ENCODE measurements at places on chromosomes 1 and 21. TPM values are rescaled to one million over a fixed set of nuclear protein-coding genes. Genes with fewer than 3 reads are reported as not detected.

OXCT2 gene
- polyA plus RNA-seq: 0.56 TPM

FCRLA gene
- not detected for polyA plus RNA-seq

HSPB7 gene
- polyA plus RNA-seq: 4.9 TPM

DRAXIN gene
- polyA plus RNA-seq: 1.4 TPM

GBP7 gene
- polyA plus RNA-seq: 0.20 TPM

PLA2G2C gene
- 0.12 TPM for polyA plus RNA-seq

RGS13 gene
- polyA plus RNA-seq: not detected

DNA sequence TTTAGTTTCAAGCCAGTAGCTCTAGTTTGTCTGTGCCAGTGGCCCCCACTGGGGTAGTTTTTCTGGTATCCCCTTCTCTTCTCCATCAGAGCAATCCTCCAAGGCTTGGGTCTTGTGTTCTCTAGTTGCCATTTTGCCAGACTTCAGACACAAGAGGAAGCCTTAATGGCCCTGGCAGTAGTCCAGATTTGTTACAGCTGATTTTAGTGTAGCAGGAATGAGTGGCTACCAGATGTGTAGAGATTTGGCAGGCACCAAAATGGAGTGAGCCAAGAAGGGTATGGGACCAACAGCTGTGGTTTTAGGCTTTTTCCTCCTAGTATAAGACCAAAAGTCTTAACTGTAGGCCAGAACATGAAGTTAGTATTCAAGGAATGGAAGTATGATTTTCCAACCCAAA, 56.8 kb downstream of the ACP6 start:
- DNase-seq: no peak

- no peak for DNase-seq
These were observed 150.6 kb downstream of the TGFBR3 start for GRCh38 chr1:91735266-91735845.

DNA sequence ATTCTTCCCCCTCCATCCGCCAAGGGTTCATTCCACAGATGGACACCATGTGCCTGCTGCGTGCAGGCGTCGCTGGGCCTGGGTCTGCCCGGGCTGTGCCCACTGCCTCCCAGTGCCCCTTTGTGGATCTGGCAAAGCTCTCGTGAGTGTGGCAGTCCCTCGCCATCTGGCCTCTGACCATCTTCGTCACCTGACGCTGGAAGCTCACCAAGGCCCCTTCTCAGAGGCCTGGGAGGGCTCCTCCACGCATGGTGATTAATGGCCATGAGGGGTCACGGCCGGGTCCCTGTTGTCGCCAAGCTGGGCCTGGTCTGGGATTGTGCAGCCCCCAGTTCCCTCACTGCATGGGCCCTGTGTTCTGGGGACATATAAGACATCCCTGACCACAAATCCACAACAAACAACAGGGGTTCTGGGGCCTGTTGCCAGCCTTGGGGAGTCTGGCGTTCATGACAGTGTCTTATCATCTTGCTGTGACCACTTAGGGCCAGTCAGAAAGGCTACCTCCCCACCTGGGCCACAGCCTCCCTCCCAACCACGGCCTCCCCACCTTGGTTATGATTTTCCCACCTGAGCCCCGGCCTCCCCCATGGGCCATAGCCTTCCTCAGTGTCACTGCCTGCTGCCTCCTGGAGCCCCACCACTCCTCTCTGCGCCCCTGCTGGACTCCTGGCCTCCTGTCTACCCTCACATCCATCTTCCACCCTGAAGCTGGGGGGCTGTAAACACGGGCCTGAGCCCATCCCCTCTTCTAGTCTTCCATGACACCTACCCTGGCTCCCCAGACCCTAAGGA, 27.9 kb downstream of the SLC45A1 start:
- no peak for DNase-seq

GRCh38 chr1:244896550-244896949, 32.2 kb upstream of the HNRNPU start:
- DNase-seq: no peak

- DNase-seq: no peak
These were observed 12.3 kb upstream of the MAP10 start for GRCh38 chr1:232792949-232793348.

DNA sequence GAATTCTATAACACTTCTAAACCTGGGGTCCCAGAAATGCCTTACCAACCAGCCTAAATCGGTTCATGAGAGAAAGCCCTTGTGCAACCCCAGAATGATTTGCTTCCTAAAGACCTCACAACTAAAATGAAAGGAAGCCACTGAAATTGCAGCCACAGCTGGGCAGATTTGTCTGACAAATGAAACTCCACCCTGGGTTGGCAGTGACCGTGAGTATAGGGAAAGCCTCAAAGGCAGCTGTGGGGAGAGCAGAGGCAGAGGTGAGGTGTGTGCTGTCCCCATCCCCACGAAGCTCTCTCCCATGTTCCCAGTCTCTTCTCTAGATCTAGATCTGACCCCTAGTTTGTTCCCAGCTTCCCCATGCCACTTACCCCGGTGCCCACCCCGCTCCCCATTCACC, 23.1 kb downstream of the RHBDL2 start:
- no peak for DNase-seq

DNA sequence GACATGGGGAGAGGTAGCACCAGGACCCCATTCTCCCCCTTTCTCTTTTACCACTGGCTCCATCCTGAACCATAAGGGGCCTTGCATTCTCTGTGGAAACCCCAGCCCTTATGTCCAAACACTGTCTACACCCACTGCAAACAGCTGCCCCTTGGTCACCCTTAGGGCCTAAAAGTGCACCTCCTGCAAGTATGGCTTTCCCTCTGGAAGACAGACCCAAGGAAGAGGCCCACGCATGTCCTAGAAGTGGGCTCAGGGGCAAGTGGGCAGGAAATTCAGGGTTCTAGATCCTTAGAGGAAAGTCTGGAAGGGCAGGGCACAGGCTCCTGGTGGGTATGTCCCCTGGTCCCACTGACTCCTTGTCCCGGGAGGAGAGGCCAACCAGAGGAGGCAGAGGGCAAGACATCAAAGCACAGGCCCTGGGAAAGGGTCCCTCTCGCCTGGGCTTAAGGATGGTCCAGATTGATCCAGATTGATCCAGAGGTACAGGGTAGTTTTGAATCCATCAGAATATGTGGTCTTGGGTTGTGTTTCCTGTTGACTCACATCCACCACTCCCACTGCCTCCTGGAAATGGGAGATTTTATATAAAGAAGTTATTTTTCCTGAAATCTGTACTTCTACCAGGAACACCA, 150.9 kb downstream of the GRIK3 start:
- DNase-seq: no peak

Measured in renal pelvis (tissue), 12 donors.